Ureter (tissue), 1 donor: ENCODE measurements at places on chromosomes 5 and 9.

DNA sequence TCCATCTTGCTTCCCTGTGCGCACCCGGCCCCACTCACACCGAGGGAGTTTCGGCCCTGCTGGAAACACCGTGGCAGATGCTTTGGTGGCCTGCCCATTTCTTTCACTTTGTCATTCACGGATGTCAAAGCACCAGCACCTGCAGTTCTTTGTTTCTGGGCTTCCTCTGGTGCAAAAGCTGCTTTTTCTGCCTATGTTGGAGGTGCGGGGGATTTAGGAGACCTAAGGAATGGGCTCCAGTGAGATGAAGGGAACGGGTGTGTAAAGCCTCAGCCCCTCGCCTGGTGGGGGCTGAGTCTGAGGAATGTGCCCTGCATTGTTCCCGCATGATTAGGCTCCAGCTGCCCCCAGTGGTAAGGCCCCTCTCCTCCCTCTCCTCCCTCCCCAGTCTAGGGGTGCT is 62.3 kb downstream of the THBS4 start:
- no peak for DNase-seq

GRCh38 chr5:132426525-132427138 is 57.1 kb downstream of the SLC22A5 start:
- DNase-seq: peak; percentile 80

- DNase-seq: no peak
Measured at GRCh38 chr9:38039090-38039906, 29.7 kb downstream of the SHB start.

GRCh38 chr5:128586848-128587247 is 48.8 kb upstream of the FBN2 start:
- DNase-seq: no peak

GRCh38 chr5:9380109-9380508 is 165.8 kb downstream of the SEMA5A start:
- no peak for DNase-seq

- DNase-seq: no peak
Measured at GRCh38 chr5:1041225-1042143, 32.9 kb downstream of the NKD2 start.

DNA sequence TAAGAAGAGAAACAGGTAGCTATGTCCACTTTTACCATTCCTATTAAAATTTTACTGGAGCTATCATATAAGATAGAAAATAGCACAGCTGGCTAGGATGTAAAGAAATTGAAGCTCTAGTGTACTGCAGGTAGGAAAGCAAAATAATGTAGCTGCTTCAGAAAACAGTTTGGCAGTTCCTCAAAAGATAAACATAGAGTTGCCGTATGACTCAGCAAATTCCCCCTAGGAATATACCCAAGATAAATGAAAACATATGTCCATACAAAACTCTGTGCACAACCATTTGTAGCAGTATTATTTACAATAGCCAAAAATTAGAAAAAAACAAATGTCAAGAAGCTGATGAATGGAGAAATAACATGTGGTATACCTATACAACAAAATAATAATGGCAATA is 64.6 kb upstream of the SHISAL2B start:
- no peak for DNase-seq

DNA sequence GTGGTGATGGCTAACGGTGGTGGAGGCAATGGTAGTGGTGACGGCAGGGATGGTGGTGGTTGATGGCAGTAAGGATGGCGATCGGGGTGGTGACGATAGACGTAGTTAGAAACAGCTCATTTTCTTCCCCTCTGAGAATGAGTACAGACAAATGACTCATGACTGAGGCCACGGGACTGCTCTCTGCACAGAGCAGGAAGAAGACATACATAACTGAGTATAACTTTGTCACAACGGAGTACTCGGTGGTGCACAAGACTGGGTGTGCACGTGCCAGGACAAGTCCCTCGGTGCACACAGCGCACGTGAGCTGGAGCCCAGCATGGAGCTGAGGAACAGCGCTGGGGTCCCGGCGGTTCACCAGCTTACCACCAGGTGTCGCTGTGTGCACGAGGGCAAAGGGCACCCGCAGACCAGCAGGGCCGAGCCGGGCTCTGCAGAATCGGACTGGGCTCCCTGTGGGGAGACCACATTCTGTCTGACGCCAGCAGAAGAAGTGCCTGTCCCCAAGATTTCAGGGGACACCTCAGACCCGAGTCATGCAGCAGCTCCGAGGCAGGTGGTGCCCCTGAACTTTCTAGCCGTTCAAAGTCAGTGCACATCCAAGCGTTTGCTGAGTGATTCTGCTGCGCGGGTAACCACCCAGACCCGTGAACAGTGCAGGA is 188.6 kb downstream of the FSTL4 start:
- peak; percentile 80 for DNase-seq

DNA sequence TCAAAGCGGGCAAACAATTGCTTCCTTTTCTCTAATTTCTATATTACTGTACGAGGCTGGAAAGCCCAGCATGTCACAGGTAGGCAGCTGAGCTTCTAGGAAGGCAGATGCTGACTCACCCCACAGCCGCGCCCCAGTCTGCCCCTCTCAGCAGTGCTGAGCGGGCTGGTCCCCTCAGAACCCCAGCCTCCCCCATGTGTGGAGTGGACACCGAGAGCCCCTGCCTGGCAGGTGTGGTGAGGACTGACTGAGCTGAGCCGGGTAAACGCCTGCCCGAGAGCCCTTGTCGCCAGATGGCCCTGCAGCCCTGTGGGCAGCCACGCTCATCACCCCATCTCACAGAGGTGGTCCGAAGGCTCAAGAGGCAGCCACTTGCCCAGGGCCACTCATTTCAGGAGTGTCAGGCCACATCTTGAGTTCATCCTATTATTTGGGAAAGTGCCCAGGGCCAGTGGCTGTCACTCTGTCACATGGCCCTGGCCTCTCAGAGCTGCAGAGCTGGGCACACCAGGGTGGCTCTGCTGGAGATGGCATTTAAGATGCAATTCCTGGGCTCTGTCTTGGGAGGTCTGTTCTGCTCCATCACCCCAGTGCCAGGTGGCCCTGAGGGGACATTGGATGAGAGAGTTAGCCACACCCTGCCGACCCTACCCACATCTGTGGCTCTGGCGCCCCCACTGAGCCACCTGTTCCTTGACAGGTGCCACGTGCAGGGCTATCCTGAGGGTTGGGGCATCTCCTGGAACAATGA is 12.4 kb downstream of the CARD19 start:
- DNase-seq: peak; percentile 44

GRCh38 chr5:166529200-166529599 is 1762.2 kb upstream of the WWC1 start:
- no peak for DNase-seq

DNA sequence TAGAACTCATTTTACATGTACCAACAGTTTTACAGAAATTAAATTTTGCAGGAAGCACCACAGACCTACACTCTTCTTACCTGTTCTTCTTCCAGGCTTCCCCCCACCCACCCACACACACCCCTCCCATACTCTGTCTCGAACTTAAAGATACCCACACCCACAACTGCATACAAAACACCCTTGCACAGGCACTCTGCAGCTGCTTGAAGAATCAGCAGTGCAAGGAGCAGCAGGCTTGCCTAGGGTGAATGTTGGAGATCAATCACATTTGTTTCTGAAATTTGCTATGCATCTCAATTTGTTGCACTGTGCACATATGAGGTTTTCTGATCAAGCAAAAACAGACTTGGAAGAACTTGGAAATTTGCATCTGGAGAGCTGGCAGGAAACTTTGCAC is 77.5 kb upstream of the TGFBR1 start:
- DNase-seq: peak; percentile 12

DNA sequence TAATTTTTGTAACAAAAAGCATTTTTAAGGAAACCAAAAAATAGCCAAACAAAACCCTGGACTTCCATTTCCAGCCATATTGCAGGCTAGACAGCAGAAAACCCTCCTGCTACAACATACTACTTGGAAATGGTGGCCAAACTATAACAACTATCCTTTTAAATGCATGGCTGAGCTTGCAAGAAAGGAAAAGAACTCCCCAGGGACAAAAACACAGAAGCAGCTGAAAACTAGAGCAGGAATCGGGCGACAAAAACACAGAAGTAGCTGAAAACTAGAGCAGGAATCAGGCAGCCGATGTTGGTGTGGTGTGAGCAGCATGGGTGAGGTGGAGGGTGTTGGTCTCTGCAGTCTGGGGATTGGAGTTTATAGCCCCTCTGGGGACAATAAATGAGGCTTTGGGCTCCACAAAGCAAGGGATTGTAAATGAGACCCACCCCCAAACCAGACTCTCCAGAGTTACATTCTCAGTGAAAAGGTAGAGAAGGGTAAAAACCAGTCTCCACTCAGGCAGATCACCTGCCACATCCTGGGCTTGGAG is 95.2 kb downstream of the C9orf50 start:
- no peak for DNase-seq

- DNase-seq: no peak
Measured at GRCh38 chr5:97547999-97548738, 365.1 kb upstream of the RIOK2 start.

- DNase-seq: no peak
Measured at GRCh38 chr9:6884101-6884500, 126.3 kb downstream of the KDM4C start.

- no peak for DNase-seq
Measured at GRCh38 chr9:94111446-94111845, 27.2 kb downstream of the PTPDC1 start.

- peak; percentile 87 for DNase-seq
Measured at GRCh38 chr9:72038890-72039410, 21.5 kb downstream of the C9orf57 start.

DNA sequence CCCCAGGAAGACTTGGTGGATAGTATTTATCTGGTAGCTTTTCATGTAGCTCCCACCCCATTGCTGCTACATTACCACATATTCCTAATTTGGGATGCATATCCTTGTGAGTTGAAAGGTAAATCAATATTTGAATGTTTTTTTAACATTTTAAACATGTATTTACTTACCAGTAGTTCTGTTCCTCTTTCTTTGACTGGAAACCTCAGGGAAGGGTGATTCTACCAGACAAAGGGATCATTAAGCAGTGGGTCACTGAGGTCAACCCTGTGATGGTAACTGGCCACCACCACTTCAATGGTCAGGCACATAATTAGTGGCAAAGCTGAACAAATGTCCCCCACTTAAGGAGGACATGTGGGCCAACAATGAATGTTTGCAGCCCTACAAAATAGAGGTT is 27.2 kb upstream of the KLF9 start:
- DNase-seq: no peak

GRCh38 chr9:28135549-28135948 is 562.3 kb upstream of the C9orf72 start:
- no peak for DNase-seq
